ENCODE measurements at places on chromosomes 5 and 9. TPM values are rescaled to one million over a fixed set of nuclear protein-coding genes. Genes with fewer than 3 reads are reported as not detected.

- DNase-seq = no peak
- no peak overlapping the region for H3K27ac ChIP-seq
- H3K36me3 ChIP-seq = no peaks in the 10 kb centered on the region
- peaks cover 52% of the 10 kb centered on the region for H3K27me3 ChIP-seq
These were observed 2.2 kb downstream of the COL23A1 start for GRCh38 chr5:178587763-178588611.

GRCh38 chr9:95060234-95060633 lies 257.3 kb downstream of the FANCC start:
- no peaks in the 10 kb centered on the region for H3K27me3 ChIP-seq
- no peak overlapping the region for H3K4me3 ChIP-seq
- H3K4me1 ChIP-seq = no peaks in the 10 kb centered on the region
- no peak overlapping the region for H3K27ac ChIP-seq
- DNase-seq = no peak

Gene ZNF483
- 5.2 TPM for total RNA-seq

- H3K36me3 ChIP-seq = peaks cover 1% of the 10 kb centered on the region
- peaks cover 75% of the 10 kb centered on the region for H3K27me3 ChIP-seq
- no peak for DNase-seq
- no peak overlapping the region for H3K4me3 ChIP-seq
- H3K4me1 ChIP-seq = peaks cover 27% of the 10 kb centered on the region
- no peak overlapping the region for H3K27ac ChIP-seq
These were observed 2.4 kb upstream of the CDO1 start for GRCh38 chr5:115818821-115819220.

DNA sequence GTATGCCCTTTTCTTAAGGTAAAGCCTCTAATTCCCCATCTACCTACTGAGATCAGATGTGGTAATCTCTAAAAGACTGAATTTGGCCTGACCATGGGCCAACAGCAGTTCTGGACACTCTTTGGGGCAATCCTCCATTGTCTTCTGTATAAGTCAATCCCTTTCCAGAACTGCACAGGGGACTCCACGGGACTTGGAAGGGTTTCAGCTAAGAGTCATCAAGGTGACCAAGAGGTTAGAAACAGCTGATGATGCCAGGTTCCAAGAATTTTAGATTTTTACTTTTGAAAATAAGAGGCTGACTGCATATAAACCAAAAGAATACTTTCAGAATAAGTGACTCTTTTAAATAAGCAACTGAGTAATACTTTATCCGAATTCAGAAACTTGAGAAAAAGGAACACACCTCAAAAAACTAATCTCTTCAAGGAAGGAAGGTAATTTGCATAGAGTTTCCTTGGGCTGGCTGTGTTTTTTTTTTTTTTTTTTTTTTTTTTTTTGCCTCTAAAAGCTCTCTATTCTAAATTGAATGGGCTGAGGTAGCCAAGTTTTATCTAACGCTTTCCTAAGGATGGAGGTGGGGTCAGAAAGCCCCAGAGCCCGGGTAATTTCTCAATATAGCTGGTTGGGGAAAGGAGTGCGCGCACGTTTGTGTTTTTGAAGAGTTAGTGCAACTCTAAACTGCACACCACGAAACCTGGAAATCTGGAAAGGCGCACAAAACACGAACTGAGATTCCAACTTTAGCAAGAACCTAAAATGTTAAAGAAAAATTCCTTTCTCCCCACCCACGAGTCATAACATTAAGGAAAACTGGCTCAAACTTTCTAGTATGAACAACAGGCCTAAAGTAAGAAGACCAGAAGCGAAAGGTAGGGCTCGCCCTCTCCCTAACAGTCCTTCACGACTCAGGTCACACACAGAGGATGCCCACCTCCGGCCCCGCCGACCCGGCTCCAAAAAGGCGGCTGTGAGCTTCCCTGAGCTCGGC lies 1.3 kb downstream of the VCP start:
- no peaks in the 10 kb centered on the region for H3K27me3 ChIP-seq
- peak overlapping the region; percentile 79 for H3K4me3 ChIP-seq
- peaks cover 54% of the 10 kb centered on the region for H3K36me3 ChIP-seq
- DNase-seq = no peak
- peak overlapping the region; percentile 96 for H3K27ac ChIP-seq

GRCh38 chr9:7859701-7860334 lies 60.2 kb upstream of the DMAC1 start:
- no peaks in the 10 kb centered on the region for H3K27me3 ChIP-seq
- DNase-seq = no peak
- no peak overlapping the region for H3K27ac ChIP-seq
- H3K36me3 ChIP-seq = no peaks in the 10 kb centered on the region
